ENCODE measurements at places on chromosomes 16 and 17.

- DNase-seq = no peak
These were observed 8.5 kb downstream of the ITGA3 start for GRCh38 chr17:50064253-50065001.

GRCh38 chr16:3004319-3004718 lies 8.4 kb upstream of the CLDN9 start:
- DNase-seq = no peak

GRCh38 chr16:50460538-50461399 lies 87.4 kb upstream of the NKD1 start:
- no peak for DNase-seq

DNA sequence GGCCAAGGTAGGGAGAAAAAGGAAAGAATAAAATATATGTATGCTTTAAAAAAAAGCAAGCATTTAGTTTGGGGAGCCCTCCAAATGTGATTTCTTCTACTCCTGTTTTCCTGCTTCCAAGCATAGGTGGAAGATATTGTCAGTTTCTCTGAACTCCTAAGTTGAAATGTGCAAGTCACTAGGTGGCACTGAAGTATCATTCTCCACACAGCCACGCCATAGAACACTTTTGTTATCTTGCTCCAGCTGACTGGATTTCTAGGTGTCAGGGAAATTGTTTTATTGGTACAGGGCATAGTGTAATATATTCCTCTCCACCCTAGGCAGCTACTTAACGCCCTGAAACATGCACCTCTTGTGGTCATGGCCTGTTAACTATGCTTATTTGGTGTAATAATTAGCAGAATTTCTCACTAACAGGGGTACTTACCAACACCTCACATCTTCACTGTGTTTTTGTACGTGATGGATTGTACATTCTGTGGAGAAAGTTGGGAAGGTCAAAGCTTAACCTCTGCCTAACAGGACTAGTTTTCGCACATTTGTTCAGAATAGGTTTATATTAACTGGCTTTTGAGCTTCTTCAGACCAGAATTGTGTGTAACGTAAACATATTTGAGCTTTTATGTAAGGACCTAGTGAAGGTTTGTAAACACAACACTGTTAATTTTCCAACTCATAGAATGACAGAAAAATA lies 69.3 kb downstream of the FTO start:
- DNase-seq = peak; percentile 35

GRCh38 chr16:52705122-52705521 lies 158.2 kb upstream of the TOX3 start:
- no peak for DNase-seq

DNA sequence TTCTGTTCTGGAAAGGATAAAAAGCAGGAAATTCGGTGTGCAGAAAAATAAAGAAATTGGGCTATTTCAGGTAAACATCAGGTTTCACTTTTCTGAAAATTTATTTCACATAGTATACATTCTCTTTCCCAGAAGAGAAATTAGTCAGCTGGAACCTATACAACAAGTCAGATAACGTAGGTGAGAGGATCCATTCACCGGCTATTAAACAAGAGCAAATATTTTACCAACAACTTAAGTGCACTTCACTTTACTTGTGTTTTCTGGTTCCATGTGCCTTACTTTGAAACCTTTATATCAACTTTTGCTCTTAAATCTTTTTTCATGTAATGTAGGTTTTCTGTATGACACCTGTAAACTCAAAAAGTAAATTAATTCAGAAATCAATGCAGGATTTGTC lies 839.7 kb downstream of the CDH11 start:
- DNase-seq = no peak

DNA sequence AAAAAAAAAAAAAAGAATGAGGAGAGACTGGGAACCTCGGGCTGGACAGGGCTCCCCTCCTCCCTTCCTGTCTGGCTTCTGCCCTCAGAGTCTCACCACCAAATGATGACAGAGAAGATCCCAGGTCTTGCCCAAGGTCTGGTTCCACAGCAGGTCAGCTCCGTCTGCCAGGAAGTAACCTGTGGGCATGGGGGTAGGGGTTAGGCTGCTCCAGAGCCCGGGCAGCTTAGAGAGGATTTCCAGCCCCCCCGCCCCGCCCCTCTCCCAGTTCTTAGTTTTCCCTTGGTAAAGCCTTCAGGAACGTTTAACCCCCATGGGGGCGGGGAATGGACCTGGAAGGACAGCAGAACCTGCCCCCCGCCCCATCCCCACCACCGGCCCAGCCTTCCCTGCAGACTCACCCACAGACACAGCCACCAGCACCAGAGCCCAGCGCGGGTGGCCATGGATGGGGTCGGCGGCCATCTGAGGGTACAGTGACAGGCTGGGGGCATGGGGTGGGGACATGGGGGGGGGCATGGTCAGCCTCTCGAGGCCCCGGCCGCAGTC lies 700 bp downstream of the TLCD2 start:
- DNase-seq = no peak

DNA sequence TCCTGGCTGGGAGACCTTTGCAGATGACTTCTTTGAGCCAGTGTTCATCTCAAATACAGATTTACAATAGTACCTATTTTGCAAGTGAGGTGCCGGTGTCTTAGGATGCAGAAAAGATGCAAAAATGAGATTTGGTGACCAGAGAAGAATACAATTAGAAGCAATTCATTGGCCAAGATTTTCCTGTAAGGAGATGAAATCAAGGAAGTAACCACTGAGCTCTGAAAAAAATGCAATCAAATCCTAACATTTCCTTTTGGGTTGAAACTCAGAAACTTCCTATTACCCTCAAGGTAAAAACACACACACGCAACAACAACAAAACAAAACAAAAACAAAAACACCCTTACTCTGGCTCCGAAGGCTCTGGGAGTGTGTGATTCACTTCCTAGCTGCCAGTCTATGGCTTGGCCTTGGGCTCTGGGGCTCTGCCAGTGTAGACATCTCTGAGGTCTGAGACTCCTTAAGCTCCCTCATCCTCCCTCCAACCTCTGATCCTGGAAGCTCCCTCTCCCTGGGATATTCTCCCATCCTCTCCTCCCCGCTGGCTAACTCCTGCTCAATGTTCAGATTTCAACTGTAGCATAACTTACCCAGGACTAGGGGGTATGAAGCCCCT lies 16.8 kb upstream of the MT4 start:
- no peak for DNase-seq

GRCh38 chr17:57604771-57605674 lies 140.1 kb downstream of the CCDC182 start:
- DNase-seq = no peak

DNA sequence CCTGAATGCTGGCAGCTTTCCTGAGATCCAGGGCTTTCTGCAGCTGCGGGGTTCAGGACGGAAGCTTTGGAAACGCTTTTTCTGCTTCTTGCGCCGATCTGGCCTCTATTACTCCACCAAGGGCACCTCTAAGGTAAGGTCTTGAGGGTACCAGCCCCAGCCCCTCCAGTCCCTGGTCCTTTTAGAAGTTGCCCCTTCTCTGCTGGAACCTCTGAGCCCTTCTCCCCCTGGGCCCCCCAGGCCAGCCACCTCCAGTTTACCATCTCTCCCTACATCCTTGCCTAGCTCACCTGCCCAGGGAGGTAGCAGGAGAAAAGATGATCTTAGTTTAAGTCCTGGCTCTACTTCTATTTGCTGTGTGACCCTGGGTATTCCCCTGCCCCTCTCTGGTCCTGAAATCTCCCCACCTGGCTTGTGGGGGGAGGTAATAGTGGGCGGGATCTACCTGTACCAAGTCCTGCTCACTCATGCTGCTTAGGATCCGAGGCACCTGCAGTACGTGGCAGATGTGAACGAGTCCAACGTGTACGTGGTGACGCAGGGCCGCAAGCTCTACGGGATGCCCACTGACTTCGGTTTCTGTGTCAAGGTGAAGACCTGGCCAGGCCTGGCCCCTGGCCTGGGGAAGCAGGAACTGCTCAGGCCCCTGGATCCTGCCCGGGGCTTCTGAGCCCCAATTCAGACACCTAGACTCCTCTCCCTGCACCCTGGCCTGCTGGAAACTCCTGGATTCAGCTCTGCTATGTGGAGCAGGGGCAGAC lies 6.5 kb downstream of the GRB7 start:
- DNase-seq = no peak

- DNase-seq = no peak
These were observed 131.5 kb upstream of the TNRC6C start for GRCh38 chr17:77827039-77827438.

GRCh38 chr17:40984226-40984625 lies at the start of gene KRT40:
Gene KRT40 (minus strand): TSS chr17:40984326. CDS start chr17:40984273, 53 bp downstream.
- no peak for DNase-seq

GRCh38 chr17:76870377-76870714 lies 2.1 kb downstream of the MGAT5B start:
- peak; percentile 27 for DNase-seq

DNA sequence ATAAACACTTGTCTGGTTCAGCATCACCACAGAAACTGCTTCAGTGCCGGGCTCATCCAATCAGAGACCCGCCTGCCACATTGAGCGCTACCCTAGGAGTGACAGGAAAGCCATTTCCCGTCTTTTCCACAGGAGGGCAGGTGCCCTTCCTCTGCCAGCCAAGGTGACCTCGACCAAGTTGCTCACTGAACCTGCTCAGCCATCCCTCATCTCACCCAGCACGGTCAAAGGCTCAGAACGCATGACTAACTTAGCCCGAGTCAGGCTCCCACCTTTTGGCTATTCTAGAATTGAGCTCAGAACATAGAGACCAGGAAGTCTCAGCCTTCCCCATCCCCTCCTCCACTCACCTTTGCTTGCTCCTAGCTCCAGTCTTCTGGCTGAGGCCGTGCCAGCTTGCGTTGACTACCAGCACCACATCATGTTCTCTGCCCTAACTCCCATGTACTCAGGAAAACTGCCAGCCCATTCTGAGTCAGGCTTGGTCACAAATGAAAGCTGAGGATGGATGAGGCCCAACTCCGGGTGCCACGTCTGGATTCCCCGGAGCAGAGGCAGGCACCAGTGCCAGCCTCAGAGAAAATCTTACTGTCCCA lies 15.6 kb downstream of the MRPS23 start:
- no peak for DNase-seq

GRCh38 chr17:62307196-62307595 lies 73.2 kb upstream of the EFCAB3 start:
- no peak for DNase-seq

- DNase-seq = no peak
These were observed 37.4 kb downstream of the RNF213 start for GRCh38 chr17:80297996-80298560.

DNA sequence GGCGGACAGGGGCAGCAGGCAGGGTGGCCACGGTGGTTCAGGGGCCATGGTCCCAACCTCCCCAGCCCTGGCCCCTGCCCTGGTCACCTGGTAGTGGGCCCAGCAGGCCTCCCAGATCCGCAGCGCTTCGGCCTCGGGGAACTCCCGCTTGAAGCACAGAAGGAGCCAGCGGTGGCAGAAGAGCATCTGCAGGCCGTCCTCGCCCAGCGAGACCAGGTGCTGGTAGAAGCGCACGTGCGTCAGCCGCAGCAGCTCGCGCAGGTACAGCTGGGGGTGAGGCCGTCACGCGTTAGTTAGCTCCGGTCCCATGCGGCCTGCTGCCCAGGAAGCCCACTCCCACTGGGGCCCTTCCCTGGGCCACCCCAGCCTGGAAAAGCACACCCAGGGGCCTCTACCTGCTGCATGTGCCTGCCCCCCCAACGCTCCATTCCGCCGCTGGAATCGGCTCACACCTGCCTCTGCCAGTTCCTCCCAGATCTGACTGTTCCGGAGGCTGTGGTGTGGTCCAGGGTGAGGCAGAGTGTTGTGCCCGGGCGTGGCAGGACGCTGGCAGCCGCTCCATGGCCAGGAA lies 90.8 kb downstream of the TBC1D16 start:
- DNase-seq = no peak

DNA sequence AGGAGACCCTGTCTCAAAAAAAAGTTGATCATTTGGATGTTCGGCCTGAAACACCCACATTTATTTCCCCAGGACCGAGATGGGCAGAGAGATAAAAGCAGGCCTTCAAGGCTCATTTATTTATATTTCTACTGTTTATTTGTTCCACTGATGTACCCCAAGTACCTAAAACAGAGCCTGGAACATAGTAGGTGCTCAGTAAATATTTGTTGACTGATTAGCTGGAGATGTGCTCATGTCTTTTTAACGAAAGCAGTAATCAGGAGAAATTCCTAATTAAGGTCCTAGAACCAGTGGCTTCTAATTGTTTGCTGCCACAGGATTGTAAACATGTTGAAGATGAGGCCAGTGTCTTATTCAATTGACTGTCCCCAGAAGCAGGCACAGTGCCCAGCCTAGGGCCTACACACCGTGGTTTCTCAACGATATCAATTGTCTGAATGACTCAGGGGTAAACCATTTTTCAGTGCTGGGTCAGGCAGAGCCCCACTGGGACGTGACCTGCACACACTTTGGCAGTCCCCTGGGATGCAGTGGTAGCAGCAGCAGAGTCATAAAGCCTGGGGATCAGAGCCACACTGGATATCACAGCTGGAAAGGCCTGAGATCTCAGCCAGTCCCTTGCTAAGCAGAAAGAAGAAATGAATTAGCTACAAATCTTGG lies 34.8 kb downstream of the SOST start:
- DNase-seq = no peak

- DNase-seq = no peak
These were observed 47.8 kb downstream of the BMERB1 start for GRCh38 chr16:15482068-15482747.

DNA sequence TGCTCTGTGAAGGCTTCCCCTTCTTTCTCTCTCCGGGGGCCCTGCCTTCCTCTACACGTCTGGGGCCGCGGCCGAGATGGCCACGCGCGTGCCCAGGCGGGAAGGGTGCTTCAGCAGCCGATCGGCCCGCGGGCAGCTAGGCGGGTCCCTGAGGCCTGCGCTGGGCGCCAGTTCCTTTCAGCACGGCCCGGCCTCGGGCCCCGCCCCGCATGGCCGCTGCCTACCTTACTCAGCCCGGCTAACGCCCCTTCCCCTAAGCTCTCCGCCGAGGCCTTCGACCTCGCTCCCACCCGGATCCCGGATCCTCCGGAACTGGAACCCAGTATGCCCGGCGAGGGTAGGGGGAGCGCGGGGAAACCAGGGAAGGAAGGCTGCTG lies 335 bp downstream of the TMEM11 start:
- peak; percentile 2 for DNase-seq

DNA sequence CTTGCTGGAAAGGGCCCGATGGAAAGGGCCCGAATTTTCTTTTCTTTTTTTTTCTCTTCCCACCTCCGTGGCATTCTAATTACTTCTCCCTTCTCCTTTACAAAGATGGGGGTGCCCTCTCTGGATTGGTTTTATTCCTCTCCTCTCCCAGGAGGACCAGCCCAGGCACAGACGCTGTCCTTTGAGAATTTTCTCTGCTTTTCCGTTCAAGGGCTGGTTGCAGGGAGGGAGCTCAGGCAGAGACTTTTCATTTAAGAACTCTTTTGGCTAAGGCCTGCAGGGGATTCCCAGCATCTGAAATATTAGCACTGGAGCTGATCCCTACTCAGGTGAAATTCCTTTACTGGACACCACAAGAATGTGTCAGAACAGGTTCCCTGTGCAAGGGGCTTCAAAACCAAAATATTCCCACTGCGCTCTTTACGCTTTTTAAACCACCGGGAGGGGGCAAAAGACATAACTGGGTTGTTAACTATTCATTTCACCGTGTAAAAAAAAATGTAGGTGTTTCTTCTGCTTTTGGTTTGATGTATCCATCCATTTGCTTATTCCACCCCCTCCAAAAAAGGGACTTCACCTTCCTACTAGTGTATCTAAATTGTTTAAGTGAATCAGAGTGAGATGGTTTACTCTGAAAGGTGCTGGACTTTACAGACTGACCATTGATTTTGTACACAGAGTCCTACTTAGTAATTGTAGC lies 1.4 kb downstream of the NFAT5 start:
- DNase-seq = no peak

GRCh38 chr17:79651761-79652160 lies 40.9 kb upstream of the RBFOX3 start:
- no peak for DNase-seq
